ENCODE measurements at places on chromosomes 11 and 22.

GRCh38 chr11:96112192-96113128 lies 188.6 kb upstream of the MTMR2 start:
- no peak for DNase-seq

DNA sequence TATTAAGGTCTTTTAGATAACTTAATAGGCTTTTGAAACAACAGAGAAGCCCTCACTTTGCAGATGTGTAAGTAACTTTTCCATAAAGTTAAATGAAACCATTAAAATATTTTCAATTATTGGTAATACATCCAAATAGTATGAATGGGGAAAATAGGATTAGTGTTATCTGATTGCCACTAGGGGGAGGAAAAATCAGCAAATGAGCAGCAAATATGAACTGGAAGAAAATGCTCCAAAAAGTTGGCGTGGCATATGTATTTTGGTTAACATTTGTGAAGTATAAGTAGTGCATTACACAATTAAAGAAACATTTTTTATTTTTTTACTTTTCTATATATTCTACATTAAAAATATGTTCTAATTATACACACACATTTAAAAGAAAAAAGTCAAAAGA lies 259.8 kb upstream of the ANO5 start:
- no peak for DNase-seq

DNA sequence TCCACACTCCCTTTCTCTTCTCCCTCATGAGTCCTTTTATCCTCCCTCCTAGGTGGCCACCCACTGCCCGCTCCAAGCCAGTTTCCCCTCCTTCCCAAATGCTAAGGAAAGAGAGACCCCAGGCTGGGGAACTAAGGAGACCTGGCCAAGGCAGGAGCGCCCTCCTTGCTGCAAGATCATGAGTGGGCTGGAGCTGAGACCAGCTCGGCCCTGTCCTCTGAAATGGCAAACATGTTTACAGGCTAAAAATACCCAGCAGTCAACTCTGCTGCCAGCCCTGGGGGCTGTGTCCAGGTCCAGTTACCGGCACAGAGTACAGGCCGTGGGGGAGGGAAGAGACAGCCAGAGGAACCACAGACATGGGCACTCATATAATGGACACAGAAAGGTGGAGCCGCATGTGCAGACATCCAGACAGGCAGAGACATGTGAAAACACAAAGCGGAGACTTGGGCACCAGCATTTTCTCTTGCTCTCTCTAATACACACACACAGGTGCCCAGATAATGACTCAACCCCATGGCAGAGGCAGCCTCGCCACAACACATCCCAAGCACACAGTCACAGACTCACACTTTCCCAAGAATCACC lies 1.2 kb upstream of the AHNAK start:
- no peak for DNase-seq

DNA sequence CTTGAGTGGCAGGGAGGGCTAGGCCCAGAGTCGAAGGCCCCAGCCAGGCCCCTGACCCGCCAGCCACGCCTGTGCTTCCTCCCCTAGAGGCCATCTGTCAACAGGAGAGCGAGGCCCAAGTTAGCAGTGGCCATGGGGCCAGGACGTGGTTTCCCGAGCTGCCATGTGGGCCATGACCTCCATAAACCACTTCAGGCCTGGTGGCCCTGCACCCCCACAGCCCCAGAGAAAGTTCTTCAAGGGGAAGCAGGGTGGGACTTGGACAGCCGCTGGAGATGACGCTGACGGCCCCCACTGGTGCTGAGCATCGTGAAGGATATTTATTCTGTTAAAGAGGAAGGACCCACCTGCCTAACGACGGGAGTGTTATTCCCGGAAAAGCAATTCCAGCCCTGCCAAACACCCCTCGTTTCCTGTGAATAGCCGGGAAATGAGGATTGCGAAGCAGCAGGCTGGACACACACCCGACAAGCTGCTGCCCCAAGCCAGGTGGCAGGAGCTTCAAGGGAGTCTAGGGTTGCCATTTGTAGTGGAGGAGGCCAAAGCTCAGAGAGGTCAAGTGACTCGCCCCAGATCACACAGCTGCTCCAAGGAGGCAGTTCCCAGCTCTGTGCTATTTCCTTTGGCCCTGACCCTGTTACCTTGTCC lies 12.8 kb downstream of the PRR5 start:
- DNase-seq = no peak
